ENCODE measurements at places on chromosomes 3 and 15.

GRCh38 chr3:99503350-99503749, 135.0 kb upstream of the COL8A1 start:
- no peak for DNase-seq

GRCh38 chr3:172325461-172325860, 122.8 kb downstream of the GHSR start:
- no peak for DNase-seq

DNA sequence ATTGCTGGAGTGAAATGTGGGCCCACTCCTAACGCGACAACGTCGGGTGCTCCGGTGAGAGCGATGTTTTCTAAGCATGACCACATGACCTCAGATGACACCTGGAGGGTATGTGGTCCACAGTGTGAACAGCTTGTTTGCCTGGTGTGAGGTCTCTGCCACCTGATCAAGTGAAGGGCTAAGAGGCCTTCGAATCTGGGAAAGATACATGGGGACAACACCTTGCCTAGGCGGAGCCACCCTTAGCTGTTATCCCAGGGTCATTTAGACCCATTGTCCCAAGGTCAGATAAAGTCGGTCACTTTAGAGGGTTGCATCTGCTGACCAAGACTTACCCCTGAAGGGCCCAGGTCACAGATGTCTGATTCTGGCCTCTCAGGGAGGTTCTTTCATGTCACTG, 34.9 kb upstream of the ALDH1A3 start:
- no peak for DNase-seq

DNA sequence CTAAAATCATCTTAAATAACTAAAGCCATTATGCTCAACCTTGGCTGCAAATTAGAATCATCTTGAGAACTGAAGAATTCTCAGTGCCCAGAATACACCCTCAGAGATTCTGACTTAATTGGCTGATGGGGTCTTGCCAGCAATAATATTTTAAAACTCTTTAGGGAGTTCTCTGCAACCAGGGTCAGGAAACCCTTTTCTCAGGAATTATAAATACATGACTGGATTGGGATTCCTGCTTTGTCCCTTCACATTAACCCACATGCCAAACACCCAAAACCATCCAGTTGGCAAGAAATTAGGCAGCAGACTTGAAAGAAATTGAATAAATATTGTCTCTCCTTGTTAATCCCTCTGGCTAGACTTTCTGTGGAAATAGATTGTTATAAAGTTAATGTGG, 482.3 kb upstream of the NECTIN3 start:
- no peak for DNase-seq

GRCh38 chr3:77147836-77148578, 108.1 kb downstream of the ROBO2 start:
- DNase-seq: no peak

DNA sequence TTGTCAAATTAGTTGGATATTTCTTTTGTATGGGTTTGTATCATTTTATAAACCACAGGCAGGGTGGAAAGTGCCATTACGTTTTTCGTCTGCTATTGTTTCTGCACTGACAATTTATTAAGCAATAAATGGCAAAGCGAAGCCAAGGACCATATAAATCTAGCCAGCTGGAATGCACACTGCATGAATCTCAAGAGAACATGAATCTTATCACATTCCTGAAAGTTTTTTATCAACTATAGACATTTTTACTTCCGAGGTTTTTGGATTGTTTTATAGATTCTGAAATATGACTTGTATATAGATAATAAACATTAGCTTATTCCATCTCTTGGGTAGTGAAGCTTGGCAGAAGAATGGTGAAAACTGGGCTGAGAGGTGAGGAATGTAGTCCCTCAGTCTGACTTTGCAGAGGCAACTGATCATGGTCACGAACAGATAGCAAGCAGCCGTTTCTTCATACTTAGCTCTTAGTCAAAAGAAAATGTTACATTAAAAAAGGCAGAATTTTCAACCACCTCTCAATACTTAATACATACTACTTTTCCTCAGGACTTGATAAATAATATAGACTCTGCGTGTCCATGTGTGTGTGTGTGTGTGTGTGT, 102.7 kb downstream of the OSBPL10 start:
- no peak for DNase-seq

- DNase-seq: no peak
Observed at GRCh38 chr3:156459434-156459833, 95.5 kb downstream of the SSR3 start.

GRCh38 chr3:126083138-126083445, 832 bp downstream of the SLC41A3 start:
- DNase-seq: no peak

DNA sequence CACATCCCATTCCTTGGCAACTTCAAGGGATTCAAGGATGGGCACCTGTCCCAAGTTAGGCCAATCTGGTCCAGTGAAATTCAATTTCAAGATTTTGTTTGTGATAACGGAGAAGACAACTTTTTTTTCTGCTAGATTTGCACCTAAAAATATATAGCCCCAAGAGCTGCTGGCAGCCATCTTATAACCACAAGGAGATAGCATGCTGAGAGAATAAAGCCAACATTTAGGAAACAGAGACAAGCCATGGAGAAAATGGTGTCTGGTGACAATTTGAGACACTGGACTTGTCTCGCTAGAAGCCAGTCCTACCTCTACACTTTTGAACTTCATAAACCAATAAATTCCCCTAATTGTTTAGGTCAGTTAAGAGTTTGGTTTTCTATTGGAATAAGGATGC, 5.4 kb downstream of the PARL start:
- DNase-seq: no peak

DNA sequence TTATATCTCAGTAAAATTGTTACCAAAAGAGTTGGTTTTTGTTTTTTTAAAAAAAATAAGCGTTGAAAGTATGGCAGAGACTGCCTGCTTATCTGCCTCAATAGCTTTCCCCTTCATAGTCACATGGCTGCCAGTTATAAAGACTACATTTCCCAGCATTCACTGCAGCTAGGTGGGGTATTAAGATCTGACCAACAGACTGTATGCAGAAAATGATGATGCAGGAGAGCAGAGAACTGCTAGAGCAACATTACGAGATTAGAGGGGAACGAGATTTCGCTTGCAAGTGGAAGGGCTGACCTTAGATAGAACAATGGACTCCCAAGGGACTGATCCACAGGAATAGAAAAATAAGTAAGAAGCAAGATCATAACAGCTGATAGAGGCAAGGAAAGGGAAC, 14.3 kb downstream of the RHOA start:
- no peak for DNase-seq

GRCh38 chr3:177345049-177345972, 148.0 kb upstream of the TBL1XR1 start:
- DNase-seq: peak; percentile 50

DNA sequence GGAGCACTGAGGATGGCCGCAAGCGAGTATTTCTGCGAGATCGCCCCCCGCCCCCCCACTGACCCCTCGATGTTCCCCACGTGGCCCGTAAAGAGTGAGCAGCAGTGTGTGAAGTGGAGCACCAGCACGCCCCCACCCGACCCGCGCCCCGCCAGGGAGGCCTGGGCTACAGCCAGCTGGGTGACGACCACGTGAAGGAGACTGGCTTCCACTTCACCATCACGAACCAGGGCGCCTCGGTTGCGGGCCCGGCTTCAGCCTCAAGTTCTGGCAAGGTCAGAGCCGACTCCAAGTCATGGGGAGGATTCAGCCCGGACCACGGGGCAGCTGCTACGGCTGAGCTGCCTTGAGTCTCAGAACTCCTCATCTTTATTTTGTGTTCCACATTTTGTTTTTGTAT, 2.4 kb upstream of the RNU5B-1 start:
- DNase-seq: no peak

DNA sequence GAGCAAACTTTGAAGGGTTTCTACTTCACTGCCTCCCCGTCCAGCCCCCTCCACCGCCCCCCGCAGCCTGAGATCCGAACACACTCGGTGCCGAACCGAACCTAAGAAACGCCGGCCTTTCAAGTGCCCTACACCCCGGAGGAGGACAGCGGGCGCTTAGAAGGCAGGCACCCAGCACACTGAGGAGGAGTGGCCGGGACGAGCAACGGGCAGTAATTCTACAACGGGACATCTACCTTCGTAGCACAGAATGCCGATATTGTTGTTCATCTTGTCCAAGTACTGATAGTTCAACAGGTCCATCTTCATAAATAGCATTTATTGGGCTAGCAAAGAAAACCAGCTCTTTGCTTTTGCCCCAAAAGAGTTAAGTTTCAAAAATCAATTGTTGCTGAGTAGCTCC, 513 bp downstream of the VGLL4 start:
- DNase-seq: no peak

DNA sequence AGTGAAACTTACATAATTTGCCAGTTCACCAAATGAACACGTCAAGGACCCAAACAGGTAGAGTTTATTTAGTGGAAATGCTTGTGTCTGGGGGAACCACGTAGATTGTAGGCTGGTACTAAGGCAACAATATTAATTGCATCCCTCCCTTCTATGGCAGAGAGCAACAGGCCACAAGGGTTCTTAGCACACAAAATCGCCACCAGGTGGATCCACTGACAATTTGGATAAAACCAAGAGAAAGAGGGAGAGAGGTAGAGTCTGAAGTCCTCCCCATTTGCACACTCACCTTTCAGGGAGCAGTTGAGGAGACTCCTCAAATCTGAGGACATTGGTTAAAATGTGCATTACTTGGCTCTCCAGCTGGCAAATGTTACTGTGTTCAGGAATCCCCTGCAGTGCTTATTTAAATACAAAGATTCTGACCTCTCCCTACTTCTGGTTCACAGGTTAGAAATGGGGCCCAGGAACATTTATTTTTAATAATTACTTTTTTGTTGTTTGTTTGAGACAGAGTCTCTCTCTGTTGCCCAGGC, 181.0 kb upstream of the FEZF2 start:
- DNase-seq: no peak

GRCh38 chr3:11274566-11275142, 2.5 kb downstream of the ATG7 start:
- DNase-seq: no peak

- no peak for DNase-seq
Observed at GRCh38 chr3:158084651-158085050, 21.6 kb downstream of the SHOX2 start.

- peak; percentile 44 for DNase-seq
Observed at GRCh38 chr15:77959432-77959879, 118.1 kb downstream of the TBC1D2B start.

- DNase-seq: no peak
Observed at GRCh38 chr3:108017587-108017986, 73.2 kb downstream of the CD47 start.

DNA sequence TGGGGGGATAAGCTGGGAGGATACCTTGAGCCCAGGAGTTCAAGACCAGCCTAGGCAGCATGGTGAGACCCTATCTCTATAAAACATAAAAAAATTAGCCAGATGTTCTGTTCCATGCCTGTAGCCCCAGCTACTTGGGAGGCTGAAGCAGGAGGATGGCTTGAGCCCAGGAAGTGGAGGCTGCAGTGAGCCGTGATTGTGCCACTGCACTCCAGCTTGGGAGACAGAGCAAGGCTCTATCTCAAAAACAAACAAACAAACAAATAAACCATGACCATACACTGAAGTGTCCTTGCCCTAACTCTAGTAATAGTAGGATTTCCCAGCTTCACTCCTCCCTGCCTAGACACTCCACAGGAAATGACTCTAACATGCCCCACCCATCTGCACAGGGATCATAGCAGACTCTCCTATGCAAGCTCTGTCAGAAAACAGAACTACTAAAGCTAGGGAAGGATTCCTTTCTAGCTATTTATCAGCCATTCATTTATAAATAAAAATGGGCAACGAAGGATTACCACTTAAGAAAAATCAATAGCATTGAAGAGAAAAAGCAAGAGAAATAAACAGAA, 4.6 kb downstream of the ERICH6 start:
- DNase-seq: no peak

DNA sequence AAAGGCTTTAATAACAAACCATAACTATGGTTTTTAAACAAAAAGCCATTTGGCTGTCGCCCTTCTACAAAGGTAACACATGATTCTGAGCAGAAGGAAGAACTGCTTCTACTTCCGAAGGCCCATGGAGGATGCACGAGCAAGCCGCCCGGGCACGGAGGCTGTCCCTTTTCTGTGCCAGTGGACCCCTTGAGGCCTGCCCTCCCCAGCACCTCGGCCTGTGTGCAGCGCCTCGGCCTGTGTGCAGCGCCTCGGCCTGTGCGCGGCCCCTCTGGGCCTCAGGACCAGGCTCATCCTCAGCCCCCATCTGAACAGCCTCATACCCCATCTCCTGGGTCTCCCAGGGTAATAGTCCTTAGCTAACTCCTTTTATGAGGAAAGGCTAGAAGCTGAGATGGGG, 329.5 kb downstream of the OCA2 start:
- DNase-seq: no peak

DNA sequence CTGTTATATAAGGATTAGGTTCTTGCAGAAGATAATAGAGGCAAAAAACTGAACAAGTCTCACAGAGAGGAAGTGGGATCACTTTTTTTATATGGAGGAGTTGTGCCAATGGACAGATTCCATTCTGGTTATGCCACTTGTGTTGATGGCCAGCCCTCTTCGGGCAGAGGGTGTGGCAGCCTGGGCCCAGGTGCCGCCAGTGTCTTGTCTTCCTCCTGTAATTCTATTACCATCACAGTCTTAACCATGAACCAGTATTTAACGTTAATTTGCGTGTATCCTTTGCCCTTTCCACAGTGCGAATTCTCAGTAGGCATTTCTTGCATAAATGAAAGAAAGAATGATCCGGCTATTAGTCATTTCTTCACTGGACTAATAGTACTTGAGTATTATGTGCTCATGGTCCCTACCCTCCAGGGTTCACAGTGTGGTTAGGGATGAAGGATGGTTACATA, 7.0 kb upstream of the USP4 start:
- no peak for DNase-seq

GRCh38 chr3:174675406-174675805, 183.7 kb upstream of the NAALADL2 start:
- DNase-seq: no peak

- no peak for DNase-seq
Observed at GRCh38 chr3:160378331-160379109, 20.5 kb downstream of the IFT80 start.

- DNase-seq: no peak
Observed at GRCh38 chr15:64925335-64926330, 13.9 kb downstream of the ANKDD1A start.

GRCh38 chr3:95289295-95289694, 1226.4 kb downstream of the NSUN3 start:
- no peak for DNase-seq

DNA sequence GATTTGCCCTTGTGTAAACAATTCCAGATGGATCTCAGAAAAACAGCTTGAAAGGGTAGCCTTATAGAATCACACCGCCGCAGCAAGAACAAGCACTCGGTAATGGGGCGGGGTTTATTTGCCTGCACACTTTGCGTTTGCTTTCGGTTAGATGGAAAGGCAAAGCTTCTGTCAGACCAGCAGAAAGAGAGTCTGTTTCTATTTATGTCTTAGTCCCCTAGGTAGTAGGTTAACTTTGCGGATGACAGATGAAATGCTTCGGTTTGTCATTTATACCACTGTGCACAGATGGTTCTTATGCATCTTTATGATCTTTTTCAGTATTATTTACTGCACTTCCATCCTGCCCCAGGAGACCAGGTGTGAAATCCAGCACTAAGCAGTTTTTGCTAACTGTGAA, 62.2 kb downstream of the PYDC2 start:
- DNase-seq: no peak

Data from omental fat pad (tissue), 4 donors.